ENCODE measurements at places on chromosomes 2 and 18. TPM values are rescaled to one million over a fixed set of nuclear protein-coding genes. Genes with fewer than 3 reads are reported as not detected.
A peak's percentile ranks its signal among the peaks of the same experiment; 100 is the strongest.

GRCh38 chr2:241289597-241289996, 25.9 kb downstream of the HDLBP start:
- no peak overlapping the region for H3K27ac ChIP-seq
- H3K4me3 ChIP-seq: no peak overlapping the region
- peaks cover 24% of the 10 kb centered on the region for H3K36me3 ChIP-seq
- no peak for DNase-seq

DNA sequence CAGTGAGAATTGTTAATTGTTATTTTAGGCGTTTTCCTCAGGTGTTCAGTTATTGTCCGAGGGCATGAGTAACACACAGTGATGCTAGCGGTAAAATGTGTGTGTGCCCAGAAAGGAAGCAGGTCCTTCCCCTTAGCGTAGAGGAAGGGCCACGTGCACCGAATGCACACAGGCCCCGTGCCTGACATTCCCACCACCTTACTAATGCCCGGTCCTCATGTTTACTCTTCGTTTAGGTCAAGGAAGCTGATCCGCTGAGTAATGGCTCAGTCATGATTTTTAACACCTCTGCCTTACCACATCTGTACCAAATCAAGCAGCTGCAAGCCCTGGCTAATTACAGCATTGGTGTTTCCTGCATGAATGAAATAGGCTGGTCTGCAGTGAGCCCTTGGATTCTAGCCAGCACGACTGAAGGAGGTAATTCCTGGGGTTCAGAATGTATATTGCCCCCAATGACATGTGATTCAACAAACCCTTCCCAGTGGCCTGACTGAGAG, 76.7 kb downstream of the MERTK start:
- peaks cover 13% of the 10 kb centered on the region for H3K27me3 ChIP-seq
- no peak for DNase-seq
- no peak overlapping the region for H3K4me3 ChIP-seq

- H3K27ac ChIP-seq: no peak overlapping the region
- H3K36me3 ChIP-seq: peaks cover 30% of the 10 kb centered on the region
- peaks cover 55% of the 10 kb centered on the region for H3K4me1 ChIP-seq
- DNase-seq: no peak
- no peaks in the 10 kb centered on the region for H3K27me3 ChIP-seq
Observed at GRCh38 chr2:233356546-233357308, 2.4 kb downstream of the DGKD start.

DNA sequence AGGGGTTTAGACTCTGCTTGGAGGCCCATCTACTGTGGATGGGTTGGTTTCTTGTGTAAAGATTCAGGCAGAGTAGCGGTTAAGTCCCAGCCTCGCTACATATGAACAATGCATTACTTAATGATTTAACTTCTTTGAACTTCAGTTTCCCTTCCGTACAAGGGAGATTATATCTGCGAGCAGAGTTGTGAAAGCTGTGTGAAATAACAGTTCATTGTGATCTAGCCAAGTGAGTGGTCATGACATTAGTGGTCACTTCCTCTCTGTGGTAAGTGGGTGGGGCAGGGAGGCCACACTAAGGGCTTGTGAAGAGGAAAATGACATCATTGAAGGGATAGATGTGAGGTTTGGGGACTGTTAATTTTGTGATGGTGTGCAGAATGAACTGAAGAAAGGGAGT, 14.1 kb upstream of the MEX3C start:
- H3K4me1 ChIP-seq: peaks cover 14% of the 10 kb centered on the region
- peak; percentile 63 for DNase-seq
- H3K27me3 ChIP-seq: peaks cover 2% of the 10 kb centered on the region
- peak overlapping the region; percentile 62 for H3K27ac ChIP-seq

DNA sequence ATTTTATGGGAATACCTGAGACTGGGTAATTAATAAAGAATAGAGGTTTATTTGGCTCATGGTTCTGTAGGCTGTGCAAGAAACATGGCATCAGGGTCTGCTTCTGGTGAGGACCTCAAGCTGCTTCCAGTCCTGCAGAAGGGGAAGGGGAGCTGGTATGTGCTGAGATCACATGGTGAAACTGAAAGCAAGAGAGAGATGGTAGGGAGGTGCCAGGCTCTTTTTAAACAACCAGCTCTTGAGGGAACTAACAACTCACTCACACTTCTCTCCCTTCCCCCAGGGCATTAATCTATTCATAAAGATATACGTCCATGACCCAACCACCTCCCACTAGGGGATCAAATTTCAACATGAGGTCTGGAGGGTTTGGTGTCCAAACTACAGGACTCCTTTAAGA, 40.1 kb downstream of the AGPS start:
- H3K4me1 ChIP-seq: no peaks in the 10 kb centered on the region
- H3K27ac ChIP-seq: no peak overlapping the region
- no peak for DNase-seq
- peaks cover 55% of the 10 kb centered on the region for H3K36me3 ChIP-seq
- H3K4me3 ChIP-seq: no peak overlapping the region
- H3K27me3 ChIP-seq: no peaks in the 10 kb centered on the region

DNA sequence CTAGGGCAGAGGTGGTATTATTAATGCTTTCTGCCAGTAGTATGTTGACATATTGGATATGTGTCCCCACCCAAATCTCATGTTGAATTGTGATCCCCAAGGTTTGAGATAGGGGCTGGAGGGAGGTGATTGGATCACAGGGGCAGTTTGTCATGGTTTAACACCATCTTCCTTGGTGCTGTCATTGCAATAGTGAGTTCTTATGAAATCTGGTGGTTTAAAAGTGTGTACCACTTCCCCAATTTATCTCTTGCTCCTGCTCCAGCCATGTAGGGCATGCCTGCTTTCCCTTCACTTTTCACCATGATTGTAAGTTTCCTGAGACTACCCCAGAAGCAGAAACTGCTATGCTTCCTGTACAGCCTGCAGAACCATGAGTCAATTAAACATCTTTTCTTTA, 47.1 kb upstream of the THSD7B start:
- H3K27ac ChIP-seq: no peak overlapping the region
- H3K4me3 ChIP-seq: no peak overlapping the region
- peaks cover 3% of the 10 kb centered on the region for H3K27me3 ChIP-seq
- no peak for DNase-seq
- H3K4me1 ChIP-seq: no peaks in the 10 kb centered on the region

GRCh38 chr2:218570850-218571249, 2.2 kb downstream of the CNOT9 start:
- peak overlapping the region; percentile 94 for H3K4me3 ChIP-seq
- peaks cover 3% of the 10 kb centered on the region for H3K27me3 ChIP-seq
- peaks cover 46% of the 10 kb centered on the region for H3K4me1 ChIP-seq
- peaks cover 40% of the 10 kb centered on the region for H3K36me3 ChIP-seq
- H3K27ac ChIP-seq: peak overlapping the region; percentile 99
- no peak for DNase-seq

- no peaks in the 10 kb centered on the region for H3K4me1 ChIP-seq
- DNase-seq: no peak
- no peaks in the 10 kb centered on the region for H3K36me3 ChIP-seq
- H3K4me3 ChIP-seq: no peak overlapping the region
- H3K27ac ChIP-seq: no peak overlapping the region
Observed at GRCh38 chr2:160538559-160539355, 45.1 kb upstream of the RBMS1 start.

DNA sequence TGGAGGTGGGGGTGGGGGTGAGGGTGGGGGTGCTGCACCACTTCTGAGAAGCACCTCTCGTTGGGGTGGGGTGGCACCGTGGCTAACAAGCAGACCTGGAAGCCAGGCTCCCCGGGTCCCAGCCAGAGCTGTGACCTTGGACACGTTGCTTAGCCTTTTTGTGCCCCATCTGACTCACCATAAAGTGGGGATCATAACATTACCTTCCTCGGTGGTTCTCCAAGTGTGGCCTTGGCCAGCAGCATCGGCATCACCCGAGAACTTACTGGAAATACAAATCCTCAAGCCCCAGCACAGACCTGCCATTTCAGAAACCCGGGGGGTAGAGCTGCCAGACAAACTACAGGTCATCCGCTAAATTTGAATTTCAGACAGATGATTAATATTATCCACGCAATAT, 58.7 kb upstream of the SLC66A3 start:
- no peaks in the 10 kb centered on the region for H3K4me1 ChIP-seq
- H3K4me3 ChIP-seq: no peak overlapping the region
- no peaks in the 10 kb centered on the region for H3K36me3 ChIP-seq
- H3K27ac ChIP-seq: no peak overlapping the region
- DNase-seq: no peak
- peaks cover 22% of the 10 kb centered on the region for H3K27me3 ChIP-seq

- no peak overlapping the region for H3K27ac ChIP-seq
- H3K4me1 ChIP-seq: no peaks in the 10 kb centered on the region
- no peaks in the 10 kb centered on the region for H3K36me3 ChIP-seq
- no peak for DNase-seq
Observed at GRCh38 chr2:212940816-212941215, 210.6 kb downstream of the IKZF2 start.

DNA sequence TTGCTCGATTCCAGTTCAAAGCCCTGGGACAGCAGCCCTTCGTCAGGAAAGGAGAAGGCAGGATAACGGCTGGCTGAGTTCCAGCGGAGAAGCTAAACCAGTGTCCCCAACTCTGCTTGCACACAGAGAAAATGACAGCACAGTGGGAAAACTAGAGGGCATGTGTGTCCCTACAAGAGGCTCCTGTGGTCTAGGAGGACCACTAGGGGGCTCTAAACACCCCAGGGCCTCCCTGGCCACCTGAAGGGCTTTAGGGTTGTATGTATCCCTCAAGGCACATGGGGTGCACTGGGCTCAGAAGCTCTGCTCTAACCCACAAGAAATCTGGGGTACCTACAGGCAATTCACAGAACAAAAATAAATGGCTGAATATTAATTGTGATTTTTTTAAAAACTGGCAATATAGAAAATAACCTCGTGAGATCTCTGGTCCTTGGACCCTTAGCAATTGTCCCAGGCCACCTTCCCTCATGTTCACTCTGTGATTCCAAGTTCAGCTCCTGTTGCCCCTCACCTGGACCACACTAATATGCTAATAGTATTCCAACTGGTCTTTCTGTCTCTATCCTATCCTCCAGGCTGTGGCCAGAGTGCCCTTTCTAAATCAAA, 17.5 kb downstream of the STAT1 start:
- H3K36me3 ChIP-seq: peaks cover 86% of the 10 kb centered on the region
- DNase-seq: no peak
- no peak overlapping the region for H3K4me3 ChIP-seq
- no peaks in the 10 kb centered on the region for H3K27me3 ChIP-seq

GRCh38 chr2:128388499-128388941, 69.9 kb upstream of the HS6ST1 start:
- DNase-seq: no peak
- no peaks in the 10 kb centered on the region for H3K4me1 ChIP-seq
- peaks cover 2% of the 10 kb centered on the region for H3K27me3 ChIP-seq
- no peaks in the 10 kb centered on the region for H3K36me3 ChIP-seq
- no peak overlapping the region for H3K4me3 ChIP-seq

GRCh38 chr2:240155048-240155744, 14.7 kb upstream of the OTOS start:
- H3K27ac ChIP-seq: no peak overlapping the region
- H3K27me3 ChIP-seq: peaks cover 2% of the 10 kb centered on the region
- no peaks in the 10 kb centered on the region for H3K4me1 ChIP-seq

DNA sequence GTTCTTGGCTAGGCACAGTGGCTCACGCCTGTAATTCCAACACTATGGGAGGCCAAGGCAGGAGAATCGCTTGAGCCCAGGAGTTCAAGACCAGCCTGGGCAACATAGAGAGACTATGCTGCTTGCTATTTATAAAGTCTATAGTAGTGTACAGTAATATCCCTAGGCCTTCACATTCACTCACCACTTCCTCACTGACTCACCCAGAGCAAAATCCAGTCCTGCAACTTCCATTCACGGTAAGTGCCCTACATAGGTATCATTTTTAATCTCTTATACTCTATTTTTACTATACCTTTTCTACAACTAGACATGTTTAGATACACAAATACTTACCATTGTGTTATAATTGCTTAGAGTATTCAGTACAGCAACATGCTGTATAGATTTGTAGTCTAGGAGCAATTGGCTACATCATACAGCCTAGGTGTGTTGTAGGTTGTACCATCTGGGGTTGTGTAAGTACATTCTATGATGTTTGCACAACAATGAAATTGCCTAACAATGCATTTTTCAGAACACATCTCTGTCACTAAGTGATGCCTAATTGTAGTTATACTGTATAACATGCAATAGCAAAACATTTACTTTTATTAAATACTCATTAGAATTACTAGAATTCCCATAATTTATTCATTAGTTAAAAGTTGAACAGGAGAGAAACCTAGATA, 8.8 kb downstream of the DHX57 start:
- no peaks in the 10 kb centered on the region for H3K27me3 ChIP-seq
- no peak overlapping the region for H3K4me3 ChIP-seq
- peaks cover 29% of the 10 kb centered on the region for H3K36me3 ChIP-seq
- H3K27ac ChIP-seq: no peak overlapping the region
- DNase-seq: no peak
- peaks cover 11% of the 10 kb centered on the region for H3K4me1 ChIP-seq

- no peaks in the 10 kb centered on the region for H3K36me3 ChIP-seq
- H3K4me1 ChIP-seq: peaks cover 17% of the 10 kb centered on the region
- DNase-seq: no peak
- H3K4me3 ChIP-seq: no peak overlapping the region
- H3K27ac ChIP-seq: no peak overlapping the region
- H3K27me3 ChIP-seq: peaks cover 4% of the 10 kb centered on the region
Observed at GRCh38 chr2:233968556-233968955, 51.4 kb downstream of the TRPM8 start.

DNA sequence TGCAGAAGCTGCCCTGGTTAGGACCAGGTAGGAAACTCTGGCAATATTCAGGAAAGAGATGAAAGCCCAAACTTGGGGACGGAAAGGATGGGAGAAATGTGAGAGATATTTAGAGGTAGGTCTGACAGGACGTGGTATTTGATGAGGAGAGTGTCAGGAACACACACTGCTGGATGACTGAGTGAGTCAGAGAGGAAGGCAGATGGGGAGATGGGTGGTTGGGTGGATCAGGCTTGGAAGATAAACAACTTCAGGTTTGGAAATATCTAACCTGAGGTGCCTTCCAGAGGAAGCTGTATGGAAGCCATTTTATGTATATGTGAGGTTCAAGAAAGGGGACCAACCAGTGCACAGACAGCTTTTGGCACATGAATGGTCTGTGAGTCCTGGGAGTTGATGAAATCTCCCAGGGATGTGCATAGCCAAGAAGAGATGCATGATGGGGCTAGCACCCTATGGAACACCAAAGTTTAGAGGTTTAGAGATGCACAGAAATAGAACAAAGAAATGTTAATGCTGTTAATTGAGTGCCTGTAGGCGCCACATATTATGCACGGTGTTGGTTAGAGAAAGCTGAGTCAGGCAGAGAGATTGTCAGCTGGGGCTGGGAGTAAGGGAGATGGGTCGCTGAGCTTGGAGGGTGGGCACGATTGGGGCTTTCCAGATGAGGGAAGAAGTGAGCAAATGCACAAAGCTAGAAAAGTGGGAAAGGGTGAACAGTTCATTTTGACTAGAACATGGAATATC, 101.0 kb downstream of the VIT start:
- H3K27me3 ChIP-seq: peaks cover 12% of the 10 kb centered on the region
- H3K36me3 ChIP-seq: no peaks in the 10 kb centered on the region
- no peak for DNase-seq
- peaks cover 17% of the 10 kb centered on the region for H3K4me1 ChIP-seq
- H3K4me3 ChIP-seq: no peak overlapping the region

- peaks cover 33% of the 10 kb centered on the region for H3K4me1 ChIP-seq
- peaks cover 18% of the 10 kb centered on the region for H3K36me3 ChIP-seq
- DNase-seq: no peak
- no peak overlapping the region for H3K4me3 ChIP-seq
- H3K27me3 ChIP-seq: peaks cover 9% of the 10 kb centered on the region
- H3K27ac ChIP-seq: no peak overlapping the region
Observed at GRCh38 chr2:37318401-37318800, 6.2 kb downstream of the PRKD3 start.

The LCT gene
- total RNA-seq: 0.41 TPM

The ZNG1B gene
- 36.4 TPM for total RNA-seq

The TRABD2A gene
- 62.2 TPM for total RNA-seq

The FAM228A gene
- not detected for total RNA-seq

The GNAL gene
- total RNA-seq: 0.24 TPM

The TSPYL6 gene
- not detected for total RNA-seq

The ZBTB7C gene
- 1.4 TPM for total RNA-seq

The GKN2 gene
- not detected for total RNA-seq

The KCNE4 gene
- not detected for total RNA-seq

The SULT1C4 gene
- total RNA-seq: not detected

All from activated T-helper 1 cell treated with anti-CD3 and anti-CD28 coated beads, Interleukin-12 subunit alpha, Interleukin-12 subunit beta, Interleukin-2, Interleukin-4 antibody, amounts not matched to agents 30 ng/mL and 10 ng/mL and 1 ng/mL, durations not matched to agents 14 hours and 24 hours and 36 hours (primary cell).